Endothelial cell of coronary artery (primary cell): ENCODE measurements at places on chromosomes 2 and 18. TPM values are rescaled to one million over a fixed set of nuclear protein-coding genes. Genes with fewer than 3 reads are reported as not detected.

Gene NT5C1B
- total RNA-seq, result not detected in 2 replicates

Gene SP110
- 4.0 and 10.0 TPM in 2 replicates for total RNA-seq

Gene SERPINB7
- total RNA-seq, result not detected in 2 replicates

Gene ASXL3
- total RNA-seq, result 0.18 TPM in 1 of 2 replicates, not detected in the other

Gene SOWAHC
- total RNA-seq, result 2.6 and 5.2 TPM in 2 replicates

Gene RAB17
- 0.94 and 1.6 TPM in 2 replicates for total RNA-seq

Gene C2orf49
- 11.8 and 18.1 TPM in 2 replicates for total RNA-seq

Gene ACMSD
- not detected in 2 replicates for total RNA-seq

Gene AQP12A
- not detected in 2 replicates for total RNA-seq

Gene NMUR1
- under 0.01 TPM in 1 of 2 replicates, not detected in the other for total RNA-seq

Gene ALKAL2
- not detected in 2 replicates for total RNA-seq

Gene OTOS
- total RNA-seq, result not detected in 2 replicates

Gene MAPRE3
- 0.90 and 1.5 TPM in 2 replicates for total RNA-seq

Gene GREB1L
- 0.85 and 1.2 TPM in 2 replicates for total RNA-seq

Gene COL4A4
- 0.09 and 1.3 TPM in 2 replicates for total RNA-seq

Gene DHRS9
- total RNA-seq, result under 0.01 and 17.0 TPM in 2 replicates

Gene EGR4
- total RNA-seq, result not detected in 2 replicates

Gene NLRC4
- total RNA-seq, result not detected in 2 replicates

Gene LRRC30
- total RNA-seq, result not detected in 2 replicates
